ENCODE measurements at places on chromosomes 3 and 15.

DNA sequence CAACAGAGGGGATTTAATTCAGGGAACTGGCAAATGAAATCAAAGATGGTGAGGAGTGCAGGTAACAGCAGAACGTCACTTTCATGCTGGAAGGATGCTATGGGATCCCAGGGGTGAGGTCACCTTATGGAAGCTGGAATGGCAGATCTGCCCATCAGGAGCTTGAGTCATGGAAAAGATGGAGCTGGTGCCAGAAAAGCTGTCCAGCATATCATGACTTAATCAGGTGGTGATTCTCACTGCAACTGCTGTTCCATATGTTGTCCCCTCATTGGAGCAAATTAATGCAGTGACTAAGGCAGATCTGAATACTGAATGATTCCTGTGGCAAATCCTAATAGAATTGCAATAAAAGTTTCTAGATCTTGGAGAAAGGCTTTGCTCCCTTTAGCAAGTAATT is 38.4 kb downstream of the HHLA2 start:
- no peak for DNase-seq

DNA sequence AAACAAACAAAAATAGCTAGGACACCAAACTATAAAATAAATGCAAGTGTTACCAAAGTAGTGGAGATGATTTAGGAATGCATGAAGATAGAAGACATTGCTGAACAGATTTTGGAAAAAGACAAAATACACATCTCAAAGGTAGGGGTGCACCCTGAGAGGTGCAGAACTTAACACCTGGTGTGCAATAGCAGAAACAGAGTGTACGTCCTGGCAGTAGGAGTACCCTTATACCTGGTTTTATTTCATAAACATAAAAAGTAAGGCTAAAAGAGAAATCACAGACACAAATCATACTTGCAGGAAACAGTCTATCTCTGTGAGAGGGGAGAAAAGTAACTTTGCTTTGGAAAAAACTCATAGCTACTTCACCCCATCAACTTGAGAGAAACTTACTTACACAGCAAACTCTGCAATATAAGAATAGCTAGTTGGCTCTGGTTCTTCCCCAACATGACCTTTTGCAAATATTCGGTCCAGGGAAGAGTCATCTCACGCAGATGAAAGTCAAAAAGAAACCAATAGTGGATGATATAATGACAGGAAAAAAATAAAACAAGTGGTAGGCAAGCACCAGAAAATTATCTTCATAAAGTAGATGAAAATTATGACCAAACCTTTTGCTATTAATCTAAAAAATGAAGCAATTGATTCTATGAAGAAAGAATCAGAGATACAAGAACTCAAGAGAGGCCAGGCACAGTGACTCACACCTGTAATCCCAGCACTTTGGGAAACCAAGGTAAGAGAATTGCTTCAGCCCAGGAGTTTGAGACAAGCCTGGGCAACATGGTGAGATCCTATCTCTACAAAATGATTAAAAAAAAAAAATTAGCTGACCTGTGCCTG is 108.9 kb upstream of the BNIP2 start:
- no peak for DNase-seq

DNA sequence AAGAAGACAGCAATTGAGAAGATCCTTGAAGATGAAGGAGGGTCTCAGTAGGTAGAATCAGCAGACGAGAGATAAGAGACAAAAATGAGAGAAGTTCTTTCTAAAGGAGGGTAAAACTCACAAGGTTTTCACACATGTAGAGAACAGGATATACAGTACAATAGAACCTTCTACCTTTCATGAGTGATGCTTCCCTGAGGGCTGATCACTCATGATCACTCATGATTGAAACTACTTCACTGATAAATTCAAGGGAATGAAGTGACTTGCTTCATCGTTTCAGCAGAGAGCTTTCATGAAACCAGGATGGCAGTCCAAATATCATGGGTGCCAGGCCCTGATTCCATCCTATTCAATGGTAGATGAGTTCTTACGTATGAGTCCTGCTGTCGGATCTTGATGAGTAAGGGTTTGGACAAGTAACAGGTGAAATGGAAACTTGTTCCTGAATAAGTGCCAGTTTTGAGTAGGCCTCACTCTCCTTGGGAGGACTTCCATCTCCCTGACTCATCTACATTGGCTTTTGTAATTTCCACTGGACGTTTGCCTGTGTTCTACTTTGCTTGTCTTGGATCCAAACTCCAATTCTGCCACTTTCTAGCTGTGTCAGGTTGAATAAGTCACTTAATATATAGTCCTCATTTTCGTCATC is 9.6 kb upstream of the CLDN16 start:
- DNase-seq = no peak

GRCh38 chr3:27391796-27392195 is 22.6 kb upstream of the NEK10 start:
- no peak for DNase-seq

- no peak for DNase-seq
These were observed 2.2 kb upstream of the TRAK1 start for GRCh38 chr3:42088803-42089530.

DNA sequence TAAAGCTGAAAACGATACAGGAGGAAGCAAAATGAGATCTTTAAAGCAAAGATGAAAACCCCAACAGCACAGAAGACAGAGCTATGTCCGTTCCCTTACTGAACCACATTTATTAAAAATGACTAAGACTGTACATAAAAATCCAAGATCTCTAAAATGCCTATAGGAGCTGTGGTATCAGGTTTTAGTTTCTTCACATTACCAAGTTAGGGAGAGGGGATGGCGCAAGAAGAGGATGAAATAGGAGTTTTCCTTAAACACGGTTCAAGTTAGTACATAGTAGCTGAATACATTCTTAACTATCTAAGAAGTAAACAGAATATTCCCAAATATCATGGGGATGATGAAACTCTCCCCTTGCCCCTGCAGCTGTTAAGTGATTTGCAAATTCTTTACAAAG is 6.3 kb downstream of the EOMES start:
- no peak for DNase-seq

DNA sequence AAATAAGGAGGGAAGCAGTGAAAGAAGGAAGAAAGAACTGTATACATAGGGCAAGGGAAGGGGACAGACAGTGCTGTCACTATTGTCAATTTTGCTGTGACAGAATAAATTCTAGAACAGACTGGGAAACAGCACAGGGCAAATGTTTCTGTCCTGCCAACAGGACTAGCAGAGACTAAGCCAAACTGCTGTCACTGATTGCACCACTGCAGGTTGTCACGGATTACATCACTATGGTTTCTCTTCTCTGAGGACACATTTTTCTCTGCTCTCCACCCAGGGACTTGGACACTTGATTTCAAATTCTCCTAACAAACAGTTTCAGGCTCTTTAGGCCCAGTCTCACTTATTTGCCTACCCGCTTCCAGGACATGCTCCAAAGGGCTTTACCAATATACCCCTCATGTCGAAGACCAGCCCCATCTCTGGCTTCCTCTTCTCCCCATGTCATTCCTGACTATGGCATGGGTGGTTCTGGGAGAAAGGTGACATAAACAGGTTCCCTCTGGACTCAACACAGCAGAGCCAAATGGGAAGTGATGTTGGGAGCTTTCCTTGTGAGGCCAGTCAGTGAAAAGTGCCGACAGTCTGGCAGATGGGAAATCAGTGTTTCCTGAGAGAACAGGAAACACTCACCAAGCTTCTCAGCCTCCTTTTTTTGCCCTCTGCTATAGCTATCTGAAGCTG is 70.2 kb upstream of the ST3GAL6 start:
- DNase-seq = no peak

GRCh38 chr3:71854706-71855105 is 69.8 kb upstream of the PROK2 start:
- DNase-seq = no peak

GRCh38 chr3:4856136-4856535 is 123.1 kb upstream of the BHLHE40 start:
- DNase-seq = no peak

DNA sequence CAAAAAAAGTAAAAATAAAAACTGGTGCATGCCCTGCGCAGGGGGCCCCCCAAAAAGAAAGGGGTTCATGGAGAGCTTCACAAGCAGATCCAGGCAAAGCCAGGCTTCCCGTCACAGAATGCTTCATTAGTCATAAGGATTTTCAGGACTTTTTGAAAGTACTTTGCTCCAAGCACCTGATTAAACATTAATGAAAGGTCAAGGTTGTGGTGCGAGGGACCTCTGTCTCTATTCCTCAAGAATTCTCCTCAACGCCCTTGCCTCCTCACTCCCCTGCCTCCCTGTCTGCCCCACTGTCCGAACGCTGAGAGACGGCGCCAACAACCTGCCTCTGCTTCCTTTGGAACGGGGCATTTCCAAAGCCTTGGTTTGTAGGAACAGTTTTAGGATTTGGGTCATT is 240.1 kb upstream of the IGF1R start:
- no peak for DNase-seq

DNA sequence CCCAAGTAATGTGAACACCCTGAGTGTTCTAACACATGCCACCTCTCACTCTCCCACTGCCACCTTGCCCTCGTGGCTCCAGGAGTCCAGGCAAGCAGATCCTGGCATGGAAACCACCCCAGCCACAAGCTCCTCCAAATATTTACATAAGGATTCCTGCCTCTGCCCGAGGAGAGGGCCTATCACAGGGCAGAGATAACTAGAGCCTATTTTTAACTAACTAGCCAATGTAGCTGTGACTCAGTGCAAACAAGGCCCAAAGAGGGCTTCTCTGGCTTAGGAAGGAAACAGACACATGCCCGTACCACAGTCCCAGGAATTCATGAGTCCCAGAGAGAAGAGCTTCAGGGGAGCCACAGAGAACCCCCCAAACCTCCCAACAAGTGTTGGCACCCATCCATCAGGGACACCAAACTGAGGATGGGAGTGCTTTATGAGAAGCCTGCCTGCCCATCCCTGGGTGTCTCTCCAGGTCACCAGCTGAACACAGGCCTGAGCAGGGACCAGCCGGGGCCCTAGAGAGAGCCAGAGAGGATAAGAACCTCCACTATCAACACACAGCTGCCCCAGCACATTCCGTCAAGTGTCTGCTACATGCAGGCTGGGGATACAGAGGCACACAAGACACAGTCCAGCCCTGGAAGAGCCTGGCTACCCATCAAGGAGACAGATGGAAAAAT is 9.2 kb downstream of the FYCO1 start:
- DNase-seq = no peak
